ENCODE measurements at places on chromosomes 5 and 9.

- DNase-seq: no peak
These were observed 585.9 kb downstream of the TLR4 start for GRCh38 chr9:118290116-118290515.

GRCh38 chr9:15248081-15248480 is 58.9 kb downstream of the TTC39B start:
- DNase-seq: no peak

DNA sequence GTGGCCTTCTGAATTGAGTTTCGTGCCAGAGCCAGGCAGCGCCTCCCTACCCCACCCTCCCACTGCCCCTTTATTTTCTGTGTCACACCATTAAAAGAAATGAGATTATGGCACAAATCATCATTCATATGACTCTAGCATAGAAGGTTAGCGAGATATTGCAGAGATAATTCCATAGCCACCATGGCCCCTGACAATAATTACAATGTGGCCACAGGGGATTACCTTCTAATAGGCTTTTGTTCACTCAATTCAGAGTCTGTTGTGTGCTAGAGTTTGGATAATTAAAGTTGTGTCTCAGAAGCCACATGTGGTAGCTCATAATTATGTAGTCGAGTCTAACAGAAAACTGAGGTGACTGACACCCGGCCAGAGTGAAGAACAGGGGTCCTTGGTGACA is 428.1 kb downstream of the ARHGEF28 start:
- DNase-seq: no peak

- no peak for DNase-seq
These were observed 34.8 kb upstream of the TMEM250 start for GRCh38 chr9:136153381-136154065.

DNA sequence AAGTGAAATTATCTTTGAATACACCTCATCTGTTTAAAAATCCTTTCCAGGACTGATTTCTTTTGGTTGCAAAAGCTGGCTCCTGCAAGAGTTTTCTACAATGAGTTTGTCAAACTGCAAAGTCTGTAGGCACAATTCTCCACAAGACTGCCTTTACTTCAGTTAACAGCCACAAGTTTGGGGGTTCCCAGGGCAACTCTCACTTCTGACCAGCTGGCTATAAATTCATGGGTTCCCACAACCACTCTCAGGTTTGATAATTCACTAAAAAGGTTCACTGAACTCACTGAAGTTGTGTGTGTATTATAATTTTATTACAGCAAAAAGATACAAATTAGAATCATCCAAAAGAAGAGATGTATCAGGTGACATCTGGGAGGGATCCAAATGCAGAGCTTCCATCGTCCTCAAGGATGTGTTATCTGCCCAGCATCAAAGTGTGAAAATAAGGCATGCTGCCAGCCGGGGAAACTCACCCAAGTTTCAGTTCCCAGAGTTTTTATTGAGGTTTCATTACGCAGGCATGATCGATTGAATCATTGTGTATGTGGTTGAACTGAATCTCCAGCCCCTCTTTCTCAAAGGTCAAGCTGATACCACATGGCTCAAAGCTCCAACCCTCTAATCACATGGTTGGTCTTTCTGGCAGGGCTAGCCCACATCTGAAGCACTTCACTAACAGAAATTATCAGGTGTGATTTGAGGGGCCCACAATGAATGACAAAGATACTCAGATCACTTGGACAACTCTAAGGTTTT is 19.0 kb upstream of the PSIP1 start:
- DNase-seq: no peak

GRCh38 chr9:112621018-112621655 is 96.8 kb downstream of the INIP start:
- no peak for DNase-seq

DNA sequence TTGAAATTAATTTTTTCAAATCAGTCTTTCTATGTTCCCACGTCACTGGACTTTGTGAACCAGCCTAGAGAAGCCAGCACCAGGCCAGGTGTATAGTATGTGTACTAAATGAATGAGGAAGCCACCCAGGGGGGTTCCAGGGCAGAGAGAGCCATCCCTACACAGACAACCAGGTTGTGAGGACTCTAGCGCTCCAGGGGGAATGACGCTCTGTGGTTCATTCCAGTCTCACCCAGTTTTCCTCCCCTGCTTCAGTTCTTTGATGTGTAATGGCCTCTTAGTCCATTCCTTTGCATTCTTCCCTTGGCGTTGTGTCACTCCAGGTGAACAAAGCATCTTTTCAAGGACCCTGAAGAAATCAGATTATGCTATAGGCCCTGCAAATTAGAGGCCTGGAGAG is 330.6 kb downstream of the NSG2 start:
- no peak for DNase-seq

DNA sequence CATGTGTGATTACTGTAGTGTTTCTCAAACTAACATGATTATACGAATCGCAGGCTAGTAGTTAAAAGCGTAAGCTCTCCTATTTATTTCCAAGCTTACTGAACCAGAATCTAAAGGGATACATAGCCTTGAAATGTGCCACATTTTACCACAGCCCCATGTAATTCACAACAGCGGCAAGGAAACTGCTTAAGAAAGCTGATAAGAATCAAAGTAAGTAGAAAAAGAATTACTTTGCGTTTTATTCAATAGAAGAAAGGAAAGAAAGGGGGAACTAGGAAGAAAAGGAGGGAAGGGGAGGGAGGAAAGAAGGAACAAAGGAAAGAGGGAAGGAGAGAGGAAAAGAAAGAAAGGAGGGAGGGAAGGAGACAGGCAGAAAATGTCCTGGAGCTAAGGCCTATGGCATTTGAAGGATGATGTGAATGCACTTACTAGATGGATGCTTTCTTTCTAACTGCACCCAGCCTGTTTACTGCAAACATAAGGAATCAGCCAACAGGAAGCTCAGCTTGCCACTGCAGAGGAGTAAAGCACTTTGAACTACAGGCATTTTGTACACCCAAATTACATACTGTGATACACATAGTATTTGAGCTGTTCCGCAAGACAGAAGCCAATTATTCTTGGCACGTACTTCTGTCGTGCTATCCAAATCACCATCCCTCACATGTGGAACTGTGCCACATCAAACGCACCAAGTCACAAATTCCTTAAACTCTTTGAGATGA is 521.7 kb downstream of the RAB3C start:
- DNase-seq: no peak

- no peak for DNase-seq
These were observed 318.1 kb downstream of the PIK3R1 start for GRCh38 chr5:68533571-68534084.

DNA sequence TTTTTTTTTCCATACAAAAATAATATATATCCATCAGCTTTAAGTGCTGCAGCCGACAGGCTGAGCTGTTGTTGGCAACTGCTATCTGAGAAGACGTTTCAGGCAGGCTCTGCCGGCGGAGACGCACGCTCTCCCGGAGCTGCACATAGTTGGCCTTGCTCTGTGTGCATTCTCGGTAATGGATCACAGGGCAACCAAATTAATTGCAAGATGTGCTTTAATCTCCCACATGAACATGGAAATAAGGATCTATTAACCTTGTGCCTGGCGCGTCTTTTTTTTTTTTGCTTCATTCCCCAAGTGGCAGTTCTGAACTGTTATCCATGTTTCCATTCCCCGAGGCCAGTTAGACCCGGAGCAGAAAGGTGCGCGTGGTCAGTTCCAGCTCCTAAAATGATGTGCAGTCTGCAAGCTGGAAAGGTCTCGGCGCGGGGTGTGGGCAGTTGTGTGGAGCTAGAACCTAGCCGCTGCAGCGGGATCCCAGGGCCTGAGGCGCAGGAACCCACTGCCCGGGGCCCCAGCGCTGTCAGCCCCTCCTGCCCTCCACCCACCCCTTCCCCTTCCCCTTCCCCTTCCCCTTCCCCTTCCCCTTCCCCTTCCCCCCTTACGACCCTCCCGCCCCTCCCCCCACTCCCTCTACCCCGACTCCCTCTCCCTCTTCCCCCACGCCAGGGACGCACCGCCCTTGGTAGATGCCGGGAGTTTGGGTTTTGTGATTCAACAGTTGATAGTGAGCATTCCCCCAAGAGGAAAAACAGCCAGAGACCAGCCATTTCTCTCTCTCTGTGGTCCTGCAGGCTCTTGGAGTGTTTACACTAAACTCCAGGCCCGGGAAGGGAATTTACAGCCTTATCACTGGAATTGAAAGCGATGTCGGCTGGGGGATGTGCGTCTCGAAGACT is 137.8 kb downstream of the CEP120 start:
- DNase-seq: no peak

DNA sequence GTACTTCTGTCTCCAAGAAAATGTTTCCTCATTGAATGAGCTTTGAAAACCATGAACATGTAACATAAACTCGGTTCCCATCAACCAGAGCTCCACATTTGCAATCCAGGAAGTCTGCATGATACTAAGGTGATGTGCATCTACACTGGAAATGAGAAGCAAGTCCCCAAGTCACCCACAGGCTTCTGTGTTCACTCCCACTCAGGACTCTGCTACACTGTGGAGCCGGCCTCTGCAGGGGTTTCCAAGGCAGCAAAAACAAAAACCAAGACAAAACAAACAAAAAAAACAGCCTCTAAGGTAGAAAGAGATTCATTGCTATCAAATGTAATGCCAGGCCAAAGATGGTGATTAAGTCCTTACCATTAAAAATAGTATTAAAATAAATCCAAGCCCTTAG is 593.7 kb downstream of the IRX1 start:
- DNase-seq: no peak

GRCh38 chr9:124369231-124369797 is 45.9 kb downstream of the PSMB7 start:
- DNase-seq: no peak

- DNase-seq: peak; percentile 61
These were observed 43.1 kb downstream of the LNPEP start for GRCh38 chr5:96978812-96979449.

DNA sequence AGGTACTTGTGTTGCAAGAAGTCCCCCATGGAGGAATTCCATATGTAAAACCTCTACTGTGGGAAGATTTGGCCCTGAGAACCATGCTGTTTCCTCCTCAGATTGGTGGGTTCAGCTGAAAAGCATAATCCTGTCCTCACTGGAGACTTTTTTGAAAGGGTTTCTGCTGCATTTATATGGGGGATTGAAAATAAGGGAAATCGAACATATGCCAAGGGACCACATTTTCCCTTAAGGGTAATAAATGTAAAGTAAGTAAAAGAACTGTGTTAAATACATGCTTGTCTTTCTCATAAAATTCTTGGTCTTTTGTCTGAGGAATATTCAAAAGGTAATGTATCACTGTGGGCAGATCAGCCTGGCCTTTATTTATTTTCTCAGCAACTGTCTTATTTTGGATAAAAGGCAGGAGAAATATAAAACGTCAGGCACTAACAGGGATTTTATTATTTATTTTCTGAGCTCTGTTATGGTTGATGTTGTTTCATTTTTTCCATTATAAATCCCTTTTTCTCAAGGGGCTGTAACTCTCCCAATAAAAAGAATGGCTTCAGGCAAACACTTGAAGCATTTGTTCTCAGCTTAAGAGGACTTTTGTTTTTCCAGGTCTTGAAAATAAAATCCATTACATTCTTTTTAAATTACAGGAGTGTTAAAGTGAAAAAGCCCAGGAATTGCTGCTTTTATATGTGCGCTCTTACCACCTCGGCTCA is 131.4 kb downstream of the FGF10 start:
- no peak for DNase-seq

GRCh38 chr9:130336885-130337284 is 71.3 kb downstream of the HMCN2 start:
- no peak for DNase-seq

- no peak for DNase-seq
These were observed 139.7 kb downstream of the MEF2C start for GRCh38 chr5:88743231-88743834.

DNA sequence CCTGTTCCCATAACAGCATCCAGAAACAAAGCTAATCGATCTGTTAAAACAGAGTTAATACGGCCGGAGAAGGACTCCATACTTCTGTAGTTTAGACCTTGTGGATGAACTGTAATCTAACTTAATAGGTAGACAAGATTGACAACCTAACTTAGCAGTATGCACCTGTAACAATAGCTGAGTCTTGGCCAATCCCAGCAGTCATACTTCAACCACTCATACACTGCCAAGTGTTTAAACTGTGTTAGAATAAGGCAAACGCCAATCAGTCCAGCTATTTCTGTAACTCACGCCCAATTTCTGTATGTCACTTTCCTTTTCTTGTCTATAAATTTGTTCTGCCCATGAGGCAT is 33.7 kb upstream of the MACIR start:
- no peak for DNase-seq
